ENCODE measurements at places on chromosomes 7 and 10.

DNA sequence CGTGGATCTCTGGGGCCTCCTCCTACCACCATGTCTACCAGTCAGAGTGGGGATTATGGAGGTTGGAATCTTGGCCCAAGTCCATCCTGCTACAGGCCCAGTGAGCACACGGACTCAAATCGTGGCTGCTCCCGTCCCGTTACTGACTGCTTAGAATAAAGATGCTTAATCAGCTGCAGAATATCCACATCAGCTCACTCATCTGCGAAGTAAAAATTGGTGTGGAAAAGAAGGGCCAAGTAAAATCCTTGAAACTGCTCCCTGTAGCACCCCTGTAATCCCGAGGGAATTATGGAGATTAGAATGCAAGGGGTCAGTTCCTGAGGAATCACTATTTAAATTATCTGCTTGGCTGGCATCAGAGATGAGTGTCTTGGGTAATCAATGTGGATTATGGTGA, 13.0 kb upstream of the HTR5A start:
- no peak for DNase-seq

GRCh38 chr7:1531979-1532455, 1.5 kb downstream of the MAFK start:
- DNase-seq, result no peak

GRCh38 chr10:58887474-58887873, 289.0 kb upstream of the PHYHIPL start:
- no peak for DNase-seq

GRCh38 chr10:17025444-17026295, 103.9 kb downstream of the CUBN start:
- DNase-seq, result peak; percentile 77

All from CD4-positive, alpha-beta T cell treated with Interferon alpha-2 for 1 hour (primary cell).